Stimulated activated CD4-positive, alpha-beta T cell treated with anti-CD3 and anti-CD28 coated beads, Interleukin-1b, Interleukin-23, amount 100 ng/mL, for 4 hours (primary cell): ENCODE measurements at places on chromosomes 7 and 10.

DNA sequence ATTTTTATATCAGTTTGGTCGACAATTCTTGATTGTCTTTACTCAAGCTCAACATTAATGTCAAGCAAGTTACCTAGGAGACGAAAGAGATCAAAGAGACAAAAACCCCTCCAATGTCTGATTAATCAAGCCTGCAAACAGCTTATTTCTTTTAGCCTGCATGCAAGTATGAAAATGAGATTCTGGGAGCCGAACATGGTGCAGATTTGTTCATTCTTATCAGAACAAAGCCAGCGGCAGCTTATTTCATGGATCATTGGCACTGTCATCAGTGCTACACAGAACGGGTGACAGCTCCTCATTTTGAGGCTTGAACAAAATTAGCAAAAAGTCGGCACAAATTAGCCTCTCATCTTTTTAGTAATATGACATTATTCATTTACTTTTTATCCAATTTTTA is 26.5 kb downstream of the FAM204A start:
- DNase-seq: no peak

DNA sequence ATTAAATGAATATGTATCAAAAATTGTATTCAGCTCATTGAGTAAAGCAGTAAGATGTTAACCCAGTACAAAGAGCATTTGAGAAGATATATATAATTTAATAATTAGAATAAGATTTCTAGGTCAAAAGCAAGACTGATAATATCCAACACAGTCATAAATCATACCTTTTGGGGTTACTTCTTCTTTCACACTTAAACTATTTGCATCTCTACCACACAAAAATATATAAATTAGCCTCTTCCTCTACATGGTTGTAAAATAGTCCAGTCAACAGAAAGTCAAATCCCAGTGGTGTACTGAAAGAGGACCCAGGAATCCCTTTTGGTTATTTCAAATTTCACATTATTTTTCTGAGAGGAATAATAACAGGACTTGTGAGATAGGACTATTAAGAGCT is 204.6 kb upstream of the INHBA start:
- DNase-seq: no peak

DNA sequence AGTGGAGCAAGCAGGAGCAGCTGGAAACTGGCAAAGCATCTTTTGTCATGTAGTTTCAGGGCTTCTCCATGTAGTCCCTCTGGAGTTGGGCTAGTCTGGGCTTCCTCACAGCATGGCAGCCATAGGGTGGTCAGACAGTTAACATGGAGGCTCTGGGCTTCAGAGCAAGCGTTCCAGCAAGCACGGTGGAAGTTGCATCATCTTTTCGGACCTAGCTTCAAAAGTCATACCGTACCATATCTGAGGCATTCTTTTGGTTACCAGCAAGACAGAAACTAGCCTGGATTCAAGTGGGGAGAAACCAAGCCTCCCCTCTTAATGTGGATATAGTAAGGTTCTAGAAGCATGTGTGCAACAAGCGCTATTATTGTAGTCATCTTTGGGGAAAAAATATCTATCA is 135.0 kb downstream of the HTR7 start:
- DNase-seq: no peak

DNA sequence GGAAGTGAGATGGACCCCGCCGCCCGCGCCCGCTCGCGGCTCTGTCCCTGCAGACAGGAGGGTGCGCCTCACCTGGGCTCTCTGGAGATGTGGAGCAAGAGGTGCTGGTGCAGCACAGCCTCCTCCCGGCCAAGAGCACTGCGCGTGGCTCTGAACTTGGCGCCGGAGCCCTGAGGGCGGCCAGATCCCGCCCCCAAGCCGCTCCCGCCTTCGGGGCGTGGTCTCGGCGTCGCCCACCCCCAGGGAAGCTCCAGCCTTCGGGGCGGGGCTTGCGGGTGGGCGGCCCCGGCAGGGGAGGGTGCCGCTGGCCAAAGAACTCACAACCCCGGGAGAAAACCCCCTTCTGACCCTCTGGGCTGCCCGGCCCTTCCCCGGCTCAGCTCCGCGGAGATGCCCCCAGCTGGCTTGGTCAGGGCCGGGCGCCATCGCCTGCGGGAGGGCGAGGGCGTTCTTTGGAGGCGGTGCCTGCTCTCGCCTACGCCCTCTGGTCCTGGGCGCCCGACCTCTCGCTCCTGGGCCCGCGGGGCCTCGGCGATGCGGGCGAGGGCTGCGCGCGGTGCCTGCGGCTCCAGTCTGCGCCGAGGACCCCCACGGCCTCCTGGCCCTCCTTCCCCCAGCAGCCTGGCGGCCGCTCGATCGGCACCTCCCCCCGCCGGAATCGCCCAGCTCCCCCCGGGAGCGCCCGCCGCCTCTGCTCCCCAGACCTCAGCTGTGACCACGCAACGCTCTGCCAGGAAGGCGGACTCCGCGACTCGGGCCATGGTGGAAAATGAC is at the start of gene ZNF488:
Gene ZNF488, minus strand, starts transcription at position 146 of the 774 bp plus-strand sequence. CDS start 15,464 bp downstream, outside the sequence.
- peak; percentile 73 for DNase-seq

DNA sequence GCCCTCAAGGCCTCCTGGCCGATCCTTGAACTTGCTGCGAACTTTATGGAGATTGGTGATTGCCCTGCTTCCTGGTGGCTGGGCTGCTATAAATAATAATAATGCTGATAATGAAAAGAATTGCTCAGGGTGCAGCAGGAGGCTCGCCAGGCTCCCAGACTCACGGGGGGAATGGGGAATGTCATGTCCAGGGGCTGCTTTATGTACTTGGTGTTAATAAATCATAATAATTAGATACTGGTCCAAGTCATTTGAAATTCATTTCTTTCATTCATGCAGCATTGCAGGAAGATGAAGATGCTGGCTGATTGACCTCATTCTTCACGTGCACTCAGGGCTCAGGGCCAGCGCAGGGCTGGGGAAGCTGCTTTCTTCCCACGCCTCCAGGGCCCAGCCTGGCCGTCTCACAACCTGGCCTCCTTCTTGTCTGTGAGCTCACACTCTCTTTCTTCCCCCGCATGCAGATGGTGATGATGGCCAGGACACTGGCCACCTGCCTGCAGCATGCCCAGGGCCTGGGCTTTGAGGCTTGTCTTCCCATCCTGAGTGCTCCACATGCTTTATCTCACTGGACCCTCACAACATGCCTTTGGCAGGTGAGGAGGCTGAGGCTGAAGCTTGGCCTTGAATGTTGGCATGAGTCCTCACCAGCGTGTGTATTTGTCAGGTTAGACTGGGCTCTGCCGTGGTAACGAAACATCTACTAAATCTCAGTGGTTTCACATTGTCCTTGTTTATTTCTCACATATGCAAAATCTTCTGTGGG is 138.4 kb upstream of the TNS3 start:
- no peak for DNase-seq

GRCh38 chr7:93838966-93839365 is 51.6 kb downstream of the TFPI2 start:
- DNase-seq: no peak

- no peak for DNase-seq
Observed at GRCh38 chr7:21044913-21045568, 258.4 kb upstream of the SP8 start.

GRCh38 chr7:93715234-93715633 is 140.7 kb upstream of the CALCR start:
- no peak for DNase-seq

GRCh38 chr10:34957531-34957930 is 132.6 kb downstream of the CUL2 start:
- DNase-seq: no peak

GRCh38 chr10:103695584-103696005 is 159.8 kb downstream of the SH3PXD2A start:
- no peak for DNase-seq

- DNase-seq: no peak
Observed at GRCh38 chr10:1123198-1123597, 67.0 kb downstream of the WDR37 start.

GRCh38 chr10:117316701-117317100 is 58.5 kb downstream of the PDZD8 start:
- no peak for DNase-seq

DNA sequence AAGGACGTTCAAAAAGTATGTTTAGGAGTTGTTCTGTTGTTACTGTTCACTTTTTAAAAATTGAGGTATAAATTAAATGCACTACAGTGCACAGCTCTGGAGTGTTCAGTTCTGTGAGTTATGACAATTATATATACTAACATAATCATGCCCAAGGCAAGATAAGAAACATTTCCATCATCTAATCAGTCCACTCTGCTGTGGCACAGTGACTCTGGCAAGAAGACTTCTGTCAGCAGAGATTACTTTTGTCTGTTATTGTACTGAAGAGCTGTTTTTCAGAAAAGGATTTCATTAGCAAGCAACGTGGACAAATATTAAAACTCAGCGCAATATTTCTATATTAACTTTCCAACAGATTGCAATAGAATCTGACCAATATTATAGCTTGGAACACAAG is 32.0 kb downstream of the ICA1 start:
- no peak for DNase-seq

DNA sequence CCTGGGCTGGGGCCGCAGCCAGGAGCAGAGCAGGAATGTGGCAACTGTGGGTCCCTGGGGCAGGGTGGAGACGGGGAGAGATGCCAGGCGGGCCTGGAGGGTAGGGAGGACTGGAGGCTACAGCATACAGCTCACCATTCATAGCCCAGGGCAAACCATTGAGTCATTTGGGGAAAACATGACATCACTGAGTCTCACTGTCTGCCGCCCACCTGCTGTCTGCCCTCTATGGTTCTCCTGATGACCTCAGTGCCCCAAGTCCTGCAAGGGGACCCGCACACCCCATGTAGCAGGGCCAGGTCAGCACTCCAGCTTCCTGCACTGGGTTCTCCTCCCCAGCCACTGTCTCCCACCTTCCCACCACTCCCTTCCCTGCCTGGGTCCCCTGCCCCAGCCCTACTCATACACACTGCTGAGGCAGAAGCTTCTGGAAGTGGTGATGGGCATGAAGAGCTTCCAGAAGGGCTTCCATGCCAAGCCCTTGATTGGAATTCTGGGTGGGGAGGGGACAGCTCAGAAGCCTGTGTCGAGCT is 10.4 kb downstream of the CHST3 start:
- DNase-seq: peak; percentile 17

- no peak for DNase-seq
Observed at GRCh38 chr10:98135222-98135899, 904 bp downstream of the R3HCC1L start.

GRCh38 chr7:91358303-91358702 is 94.1 kb downstream of the FZD1 start:
- DNase-seq: no peak

- DNase-seq: no peak
Observed at GRCh38 chr10:51007781-51008180, 66.5 kb upstream of the PRKG1 start.

DNA sequence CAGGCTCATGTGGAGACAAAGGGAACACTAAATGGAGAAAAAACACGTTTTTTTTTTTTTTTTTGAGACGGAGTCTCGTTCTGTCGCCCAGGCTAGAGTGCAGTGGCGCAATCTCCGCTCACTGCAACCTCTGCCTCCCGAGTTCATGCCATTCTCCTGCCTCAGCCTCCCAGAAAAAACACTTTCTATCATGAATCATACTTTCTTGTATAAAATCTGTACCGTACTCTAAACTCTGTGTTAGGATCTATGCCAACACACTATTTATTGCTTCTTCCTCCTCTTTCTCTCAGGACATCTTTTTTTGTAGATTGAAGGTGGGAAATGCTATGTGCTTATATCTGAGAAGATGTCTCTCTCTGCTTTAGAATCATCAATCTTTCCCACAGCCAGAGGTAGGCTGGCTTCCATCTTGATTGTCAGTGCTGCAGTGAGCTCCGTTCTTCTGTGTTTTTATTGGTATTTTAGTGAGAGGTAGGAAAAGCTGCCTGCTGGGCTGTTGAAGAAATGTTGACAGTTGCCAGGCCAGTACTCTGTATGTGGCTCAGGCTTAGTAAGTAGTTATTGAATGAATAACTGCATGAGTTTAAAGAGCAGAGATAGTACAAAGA is 101.1 kb downstream of the GPR85 start:
- DNase-seq: no peak

DNA sequence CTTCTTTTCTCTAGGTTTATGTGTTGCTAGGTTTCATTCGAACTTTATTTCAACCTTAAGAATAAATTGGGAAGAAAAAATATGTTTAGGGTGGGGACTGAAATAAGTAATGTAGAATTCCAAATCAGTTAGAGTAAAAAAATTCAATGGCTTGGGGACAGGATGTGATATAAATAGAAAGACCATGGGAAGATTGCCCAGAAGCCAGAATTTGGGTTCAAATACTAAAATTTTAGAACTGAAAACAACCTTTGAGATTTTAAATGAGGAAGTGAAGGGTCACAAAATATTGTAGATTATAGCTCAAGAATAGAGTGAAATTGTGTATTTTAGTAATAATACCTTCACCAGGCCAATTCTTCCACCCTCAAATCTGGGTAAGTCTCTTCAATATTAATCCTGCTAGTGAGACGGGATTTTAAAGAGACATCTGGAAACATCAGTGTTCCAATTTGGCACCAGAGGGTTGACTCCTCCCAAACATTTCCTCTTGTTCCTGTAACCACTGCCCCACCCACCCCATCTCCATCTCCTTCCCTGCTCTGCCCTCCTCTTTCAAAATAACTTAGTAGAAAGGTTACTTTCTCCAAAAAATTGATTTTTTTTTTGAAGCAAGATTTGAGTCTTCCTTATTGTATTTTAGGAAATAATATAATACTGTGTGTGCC is 51.3 kb upstream of the FAM3C start:
- DNase-seq: no peak
